ENCODE measurements at places on chromosomes 2 and 18.

GRCh38 chr18:23250893-23251656 is 115.8 kb downstream of the CABLES1 start:
- DNase-seq, result no peak

DNA sequence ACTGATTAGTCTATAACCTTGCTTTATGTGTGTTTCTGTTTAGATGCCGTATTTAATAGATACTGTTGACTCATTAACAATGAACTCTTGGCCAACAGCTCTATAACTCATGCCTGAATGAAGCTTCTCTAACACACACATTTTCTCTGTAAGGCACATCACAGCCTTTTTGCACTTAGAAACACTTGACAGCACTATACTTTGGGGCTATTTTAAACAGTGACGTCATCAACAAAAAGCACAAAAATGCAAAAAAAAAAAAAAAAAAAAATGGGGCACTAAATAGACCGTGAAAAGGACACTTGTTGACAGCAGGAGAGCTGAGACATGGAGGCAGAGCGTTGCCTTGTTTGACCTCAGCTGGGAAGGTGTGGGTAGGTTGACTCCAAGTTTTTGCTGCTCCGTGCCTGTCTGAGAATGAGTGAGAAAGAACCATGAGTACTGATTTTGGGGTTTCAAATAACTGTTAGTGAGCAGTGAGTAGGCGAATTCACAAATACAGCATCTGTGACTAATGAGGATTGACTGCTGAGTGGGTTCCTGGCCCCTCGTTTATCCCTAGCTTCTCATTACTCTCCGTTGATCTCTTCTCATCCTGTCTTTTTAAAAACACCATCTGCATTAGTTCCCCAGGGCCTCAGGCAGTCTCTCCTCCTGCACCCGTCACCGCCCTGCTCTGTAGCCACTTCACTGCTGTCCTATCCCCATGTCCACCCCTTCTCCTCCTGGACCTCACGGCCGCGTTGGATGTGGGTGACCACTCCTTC is 24.4 kb downstream of the SPP2 start:
- no peak for DNase-seq

DNA sequence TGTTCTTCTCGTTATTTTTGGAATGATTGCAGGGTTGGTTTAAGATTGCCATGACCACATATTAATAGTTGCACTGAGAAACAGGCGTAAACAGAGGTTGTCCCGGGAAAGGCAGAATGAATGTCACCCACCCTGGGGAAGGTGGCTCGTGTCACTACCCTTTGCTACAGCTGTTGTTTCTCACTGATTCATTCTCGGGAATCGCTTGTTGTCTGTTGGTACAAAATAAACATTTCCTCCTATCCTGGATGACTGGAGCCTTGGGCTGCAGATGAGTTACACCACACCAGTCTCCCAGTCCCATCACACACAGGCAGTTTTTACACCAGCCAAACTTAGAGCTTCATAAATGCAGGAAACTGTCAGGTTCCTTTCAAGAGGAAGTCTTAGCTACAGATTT is 216.7 kb downstream of the GBX2 start:
- DNase-seq, result no peak

GRCh38 chr2:219289537-219290361 is 10.6 kb downstream of the DNAJB2 start:
- no peak for DNase-seq

GRCh38 chr2:23498943-23499342 is 114.0 kb downstream of the KLHL29 start:
- no peak for DNase-seq

DNA sequence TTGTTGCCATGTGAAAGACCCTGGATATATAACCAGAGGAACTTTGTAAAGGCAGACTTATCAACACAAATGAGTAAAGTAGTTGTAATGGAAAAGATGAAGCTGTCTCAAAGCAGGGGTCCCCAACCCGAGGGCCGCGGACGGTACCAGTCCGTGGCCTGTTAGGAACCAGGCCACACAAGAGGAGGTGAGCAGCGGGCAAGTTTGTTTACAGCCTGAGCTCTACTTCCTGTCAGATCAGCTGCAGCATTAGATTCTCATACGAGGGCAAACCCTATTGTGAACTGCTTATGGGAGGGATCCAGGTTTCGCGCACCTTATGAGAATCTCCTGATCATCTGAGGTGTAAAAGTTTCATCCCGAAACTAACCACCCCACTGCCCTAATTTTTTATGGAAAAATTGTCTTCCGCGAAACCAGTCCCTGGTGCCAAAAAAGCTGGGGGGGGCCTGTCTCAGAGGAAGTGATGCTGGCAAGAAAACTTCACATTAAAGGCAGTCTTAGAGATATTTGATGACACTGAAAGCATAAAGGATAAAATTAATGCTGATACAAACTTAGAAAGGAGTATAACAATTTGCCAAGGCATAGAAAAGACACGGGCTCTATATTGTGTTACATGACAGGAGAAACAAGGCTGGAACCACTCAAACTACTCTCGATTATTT is 57.5 kb upstream of the MSTN start:
- no peak for DNase-seq

- no peak for DNase-seq
These were observed 54.3 kb upstream of the TSPYL6 start for GRCh38 chr2:54310311-54310710.

- DNase-seq, result no peak
These were observed 54.5 kb downstream of the ZDBF2 start for GRCh38 chr2:206328974-206329373.

- DNase-seq, result peak; percentile 83
These were observed 40.1 kb downstream of the ARHGAP25 start for GRCh38 chr2:68774569-68775271.

DNA sequence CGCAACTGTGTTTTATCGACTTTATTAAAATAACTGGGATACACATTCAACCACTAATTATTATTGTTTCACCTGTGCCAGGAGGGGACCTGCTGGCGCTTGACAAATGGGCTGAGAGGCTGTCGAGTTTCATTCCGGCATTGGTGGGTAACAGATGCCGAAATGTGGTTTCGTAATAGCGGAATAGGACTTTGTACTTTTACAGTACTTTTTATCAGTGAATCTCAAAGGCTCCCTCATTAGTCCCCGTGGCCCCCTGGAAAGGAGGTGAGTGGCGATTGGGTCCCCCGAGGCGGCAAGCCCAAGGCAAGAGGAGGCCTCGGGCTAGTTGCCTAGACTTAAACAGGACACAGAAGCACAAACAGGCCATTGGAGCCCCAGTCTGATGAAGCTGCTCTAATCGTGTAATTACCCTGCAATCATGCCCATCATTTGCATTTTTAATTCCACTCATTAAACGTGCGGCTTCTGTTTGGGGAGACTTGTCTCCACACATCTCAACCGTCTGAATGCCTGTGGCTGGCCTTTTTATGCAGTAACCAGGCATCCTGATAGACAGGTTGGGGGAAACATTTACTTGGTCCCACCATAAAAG is 193.2 kb downstream of the INO80D start:
- no peak for DNase-seq

DNA sequence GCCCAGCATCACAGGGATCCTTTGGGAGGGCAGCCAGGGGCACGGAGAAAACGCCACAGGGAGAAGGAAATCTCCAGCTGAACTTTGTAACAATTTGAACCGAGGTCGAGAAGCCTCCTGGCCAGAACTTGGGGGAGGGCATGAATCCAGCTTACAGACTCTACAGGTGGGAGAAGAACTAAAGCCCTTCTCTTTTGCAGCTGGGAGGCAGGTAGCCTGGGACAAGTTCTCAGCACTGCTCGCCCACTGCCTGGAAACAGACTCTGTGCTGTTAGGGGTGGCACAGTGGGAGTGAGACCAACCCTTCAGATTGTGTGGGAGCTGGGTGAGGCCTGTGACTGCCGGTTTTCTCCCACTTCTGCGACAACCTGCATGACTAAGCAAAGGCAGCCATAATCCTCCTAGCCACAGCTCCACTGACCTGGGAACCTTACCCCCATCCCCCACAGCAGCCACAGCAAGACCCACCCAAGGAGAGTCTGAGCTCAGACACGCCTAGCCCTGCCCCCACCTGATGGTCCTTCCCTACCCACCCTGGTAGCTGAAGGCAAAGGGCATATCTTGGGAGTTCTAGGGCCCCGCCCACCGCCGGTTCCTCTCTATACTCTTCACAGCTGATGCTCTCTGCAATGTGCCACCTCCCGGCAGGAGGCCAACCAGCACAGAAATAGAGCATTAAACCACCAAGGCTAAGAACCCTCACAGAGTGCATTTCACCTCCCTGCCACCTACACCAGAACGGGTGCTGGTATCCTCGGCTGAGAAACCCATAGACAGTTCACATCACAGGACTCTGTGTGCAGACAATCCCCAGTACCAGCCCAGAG is 136.0 kb upstream of the SIX2 start:
- no peak for DNase-seq

DNA sequence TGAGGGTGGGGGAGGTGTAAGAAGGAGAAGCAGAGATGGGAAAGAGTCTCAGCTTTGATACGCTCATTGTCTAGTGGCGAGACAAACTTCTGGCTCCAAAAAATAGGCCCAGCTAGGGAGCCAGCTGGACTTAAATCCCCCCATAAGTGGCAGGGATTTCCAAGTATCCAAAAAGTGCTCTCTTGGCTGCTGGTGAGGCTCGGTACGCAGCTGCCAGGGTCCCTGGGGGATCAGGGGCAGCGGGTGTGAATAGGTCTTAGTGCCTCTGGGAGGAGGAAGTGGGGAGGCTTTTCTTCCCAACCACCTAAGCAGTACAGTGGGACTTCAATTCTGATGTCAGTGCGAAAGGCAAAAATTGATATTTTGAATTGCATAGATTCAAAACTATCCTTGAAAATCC is 73.5 kb downstream of the ALK start:
- DNase-seq, result no peak
